CD8-positive, alpha-beta memory T cell (primary cell): ENCODE measurements at places on chromosomes 11 and 22.

DNA sequence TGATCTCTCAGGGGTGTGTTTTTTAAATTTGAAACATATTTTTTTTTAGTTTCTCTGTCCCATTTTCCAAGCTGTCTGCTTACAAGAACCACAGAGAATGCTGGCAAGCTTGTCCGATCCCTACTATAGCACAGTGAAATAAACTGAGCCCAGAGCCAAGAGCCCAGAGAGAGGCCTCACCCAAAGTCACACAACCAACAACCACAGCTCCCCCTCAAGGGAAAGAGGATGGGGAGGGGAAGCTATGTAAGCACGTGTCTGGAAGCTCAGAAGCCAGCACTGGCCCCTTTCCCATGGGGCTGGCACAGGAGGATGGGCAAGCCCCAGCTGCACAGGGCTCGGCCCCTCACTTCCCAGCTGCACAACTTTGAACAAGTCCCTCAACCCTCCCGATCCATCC is 3.2 kb upstream of the SART1 start:
- DNase-seq, result no peak

DNA sequence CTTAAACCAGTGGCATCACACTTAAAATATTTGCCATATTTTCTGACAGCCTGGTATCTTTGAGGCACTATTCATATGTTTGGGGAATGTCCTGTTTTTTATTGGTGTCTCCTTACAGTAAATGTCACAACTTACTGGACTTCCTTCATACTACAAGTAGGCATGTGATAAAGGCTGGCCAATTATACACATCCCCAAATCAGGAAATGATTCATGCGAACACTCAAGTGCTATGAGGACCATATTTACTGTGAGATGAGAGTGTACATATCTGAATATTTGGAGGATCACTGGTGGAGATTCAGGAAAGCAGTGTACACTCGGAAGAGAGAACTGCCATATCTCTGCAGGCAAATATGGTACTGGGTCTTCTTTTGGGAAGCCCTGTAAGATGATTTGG is 913.8 kb upstream of the CHORDC1 start:
- no peak for DNase-seq

- no peak for DNase-seq
Measured at GRCh38 chr22:31321421-31321820, 24.7 kb downstream of the PATZ1 start.

GRCh38 chr11:77559686-77560401 is 29.9 kb upstream of the AQP11 start:
- DNase-seq, result no peak

DNA sequence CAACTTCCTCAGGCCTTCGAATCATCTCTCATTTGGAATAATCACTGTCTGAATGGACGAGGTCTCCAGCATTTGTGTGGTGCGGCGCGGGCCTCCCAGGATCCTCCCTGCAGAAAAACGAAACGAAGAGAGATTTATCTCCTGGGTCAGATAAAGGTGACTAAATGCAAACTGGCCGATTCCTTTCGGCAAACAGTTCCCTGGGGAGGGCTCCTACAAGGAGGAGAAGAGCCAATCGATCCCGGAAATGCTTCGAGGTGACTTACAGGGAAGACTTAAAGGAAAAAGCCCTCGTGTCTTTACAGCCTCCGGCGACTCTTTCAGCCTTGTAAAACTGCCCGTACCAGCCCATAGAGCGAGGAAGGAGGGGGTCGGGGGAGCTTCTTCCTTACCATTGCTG is 126.5 kb downstream of the MIAT start:
- DNase-seq, result no peak

DNA sequence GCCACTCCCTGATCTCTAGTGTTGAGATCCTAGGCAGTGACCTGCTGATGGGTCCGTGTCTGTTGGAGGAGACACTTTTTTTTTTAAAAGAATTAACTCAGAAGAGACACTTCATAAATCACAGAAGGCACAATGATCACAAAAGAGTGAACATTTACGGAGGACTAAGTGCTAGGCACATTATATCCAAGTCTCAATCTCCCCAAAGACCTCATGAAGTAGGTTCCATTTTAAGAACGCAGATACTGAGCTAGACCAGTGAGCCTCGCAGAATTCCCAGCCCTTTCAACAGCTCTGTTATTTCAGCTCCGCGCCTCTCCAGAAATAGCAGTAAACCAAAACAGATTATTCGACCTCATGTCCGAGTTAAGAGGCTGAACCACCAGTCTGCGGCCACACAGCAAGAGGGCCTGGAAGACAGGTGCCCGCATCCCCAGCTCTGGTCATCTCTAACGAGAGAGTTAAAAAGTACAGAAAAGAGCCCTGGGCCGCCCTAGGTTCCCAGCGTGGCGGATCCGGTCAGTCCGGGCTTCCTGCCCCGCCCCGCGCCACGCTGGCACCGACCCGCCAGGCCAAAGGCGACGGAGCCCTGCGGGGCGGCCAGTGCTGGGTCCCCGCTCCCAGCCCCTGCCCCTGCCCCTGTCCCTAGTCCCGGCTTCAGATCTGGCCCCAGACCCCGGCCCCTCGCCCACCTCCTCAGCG is 612 bp downstream of the XBP1 start:
- DNase-seq, result peak; percentile 12

DNA sequence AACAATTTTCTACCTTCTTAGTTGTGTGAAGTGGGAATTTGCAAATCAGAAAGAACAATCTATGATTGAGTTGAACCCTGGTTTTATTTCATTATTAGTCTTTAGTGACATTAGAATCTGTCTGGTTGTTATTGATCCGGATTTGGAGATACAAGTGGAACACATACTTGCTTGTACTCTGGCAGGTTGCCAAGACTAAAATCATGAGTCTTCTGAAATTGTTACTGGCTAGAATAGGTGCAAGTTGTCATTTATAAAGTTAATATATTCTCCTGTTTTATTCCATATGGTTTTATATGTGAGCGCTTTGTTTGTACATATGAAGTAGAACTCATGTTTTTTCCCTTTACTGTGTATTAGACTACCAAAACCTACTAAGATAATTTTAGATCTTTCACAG is 23.0 kb downstream of the CCDC15 start:
- DNase-seq, result no peak

DNA sequence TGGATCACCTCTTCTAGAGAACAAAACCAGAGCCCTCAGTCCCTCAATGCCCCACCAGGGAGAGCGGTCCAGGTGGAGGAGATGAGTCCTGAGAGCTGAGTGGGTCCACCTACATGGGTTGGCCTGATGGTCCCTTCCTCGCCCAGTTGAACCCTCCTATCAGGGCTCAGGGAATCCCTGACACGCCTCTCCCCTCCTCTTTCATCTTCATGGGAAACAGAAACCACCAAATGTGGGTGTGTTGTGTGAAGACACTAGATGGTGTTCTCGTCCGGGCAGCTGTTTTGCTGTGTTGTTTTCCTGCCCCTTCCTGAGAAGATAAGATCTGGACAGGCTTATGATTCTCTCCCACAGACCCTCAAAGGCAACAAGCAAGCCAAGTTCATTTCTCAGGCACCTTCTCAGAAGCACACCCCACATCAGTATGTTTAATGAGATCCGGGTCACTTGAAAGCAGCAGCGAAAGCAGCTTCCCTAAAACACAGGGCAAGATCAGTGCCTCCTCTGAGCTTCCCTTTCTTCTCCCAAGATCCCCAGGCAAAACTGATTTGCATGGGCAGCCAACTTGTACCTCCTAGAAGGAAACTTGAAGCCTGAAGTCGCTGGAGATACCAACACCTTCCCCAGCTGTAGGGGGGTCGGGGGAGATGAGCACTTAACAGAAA is 35.3 kb upstream of the POU2AF1 start:
- no peak for DNase-seq

- no peak for DNase-seq
Measured at GRCh38 chr11:74755395-74755995, 6.8 kb downstream of the RNF169 start.

GRCh38 chr11:78147807-78148206 is 8.4 kb upstream of the ALG8 start:
- DNase-seq, result no peak

DNA sequence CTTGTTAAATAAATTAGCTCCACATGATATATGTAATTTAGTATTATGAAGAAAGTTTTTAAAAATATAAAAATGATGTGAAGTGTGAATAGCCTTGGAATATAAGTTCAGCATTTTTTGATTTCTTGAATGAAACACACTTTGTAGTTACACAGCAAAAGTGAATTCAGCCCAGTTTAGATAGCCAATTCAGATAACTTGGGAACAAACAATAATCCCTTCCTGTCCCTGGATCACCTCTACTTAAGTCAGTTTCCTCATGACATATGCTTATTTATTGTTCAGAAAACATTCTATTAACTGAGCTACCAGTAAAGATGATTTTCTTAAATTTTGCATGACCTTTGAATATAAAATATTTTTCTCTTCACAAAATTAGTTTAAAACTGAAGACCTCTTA is 107.4 kb downstream of the PGR start:
- DNase-seq, result no peak

- DNase-seq, result no peak
Measured at GRCh38 chr11:78161962-78162371, 22.5 kb upstream of the ALG8 start.

DNA sequence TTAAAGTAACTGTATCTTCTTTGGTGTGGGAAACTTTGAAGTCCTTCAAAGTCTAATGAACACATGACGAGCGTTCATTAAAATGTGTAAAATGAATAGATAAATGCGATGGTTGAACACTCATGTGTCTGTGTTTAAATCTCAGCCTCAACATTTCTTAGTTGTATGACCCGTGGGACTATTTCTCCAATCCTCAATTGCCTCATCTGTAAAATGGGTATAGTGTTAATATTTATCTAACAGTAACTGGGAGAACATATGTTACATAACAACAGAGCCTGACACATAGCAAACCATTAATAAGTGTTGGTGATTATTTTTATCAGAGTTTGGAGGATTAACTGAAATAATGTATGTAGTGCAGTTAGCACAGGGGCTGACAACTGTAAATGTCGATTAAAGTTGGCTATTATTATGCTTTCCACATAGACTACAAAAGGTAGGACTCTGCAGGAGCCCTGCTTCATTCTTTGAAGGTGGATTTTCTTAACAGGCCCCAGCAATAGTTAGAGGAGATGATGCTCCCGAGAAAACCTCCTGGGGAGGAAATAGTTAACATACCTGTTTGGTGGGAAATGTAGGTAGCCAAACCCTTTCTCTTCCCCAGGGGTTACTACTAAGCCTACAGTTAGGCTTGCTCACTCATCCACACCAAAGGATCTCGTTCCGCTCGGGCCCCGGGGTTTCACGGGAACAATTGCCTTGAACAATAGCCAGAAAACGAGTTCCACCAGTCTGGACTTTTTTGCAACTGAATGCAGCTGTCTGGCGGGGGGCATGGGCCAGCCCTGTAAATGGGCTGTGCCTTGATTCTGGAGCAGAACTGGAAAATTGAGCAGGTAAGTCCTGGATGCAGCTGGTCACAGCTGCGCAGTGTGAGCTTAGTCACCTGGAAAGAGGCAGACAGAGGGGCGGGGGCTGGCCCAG is 133.4 kb downstream of the DBX1 start:
- no peak for DNase-seq

DNA sequence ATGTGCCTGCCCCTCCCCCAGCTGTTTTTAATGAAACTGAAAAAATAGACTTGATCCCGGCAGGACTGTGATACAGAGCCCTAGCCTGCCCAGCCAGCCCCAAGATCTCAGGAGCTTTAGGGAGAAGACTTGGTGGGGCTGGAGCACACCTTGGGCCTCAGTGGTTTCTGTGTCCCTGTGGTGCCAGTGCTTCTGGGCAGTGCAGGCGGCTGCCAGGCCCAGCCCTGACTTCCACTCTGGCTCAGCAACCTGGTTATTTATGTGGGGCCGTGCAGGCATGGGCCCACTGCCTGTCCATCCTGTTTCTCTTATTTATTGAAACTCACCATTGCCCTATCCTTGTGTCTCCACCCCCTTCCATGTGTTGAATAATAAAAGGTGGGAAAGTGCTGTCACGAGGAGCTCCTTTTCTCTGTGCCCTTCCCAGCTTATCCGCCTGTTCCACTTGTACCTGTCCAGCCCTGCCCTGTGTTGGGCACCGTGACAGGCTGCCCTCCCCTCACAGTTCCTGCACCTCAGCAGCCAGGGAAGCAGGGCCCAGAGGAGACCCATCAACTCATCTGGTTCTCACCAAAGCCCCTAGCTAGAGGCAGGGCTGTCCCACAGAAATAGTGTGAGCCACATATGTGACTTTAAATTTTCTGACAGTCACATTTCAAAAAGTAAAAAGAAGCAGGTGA is 20.2 kb downstream of the RELT start:
- DNase-seq, result no peak

DNA sequence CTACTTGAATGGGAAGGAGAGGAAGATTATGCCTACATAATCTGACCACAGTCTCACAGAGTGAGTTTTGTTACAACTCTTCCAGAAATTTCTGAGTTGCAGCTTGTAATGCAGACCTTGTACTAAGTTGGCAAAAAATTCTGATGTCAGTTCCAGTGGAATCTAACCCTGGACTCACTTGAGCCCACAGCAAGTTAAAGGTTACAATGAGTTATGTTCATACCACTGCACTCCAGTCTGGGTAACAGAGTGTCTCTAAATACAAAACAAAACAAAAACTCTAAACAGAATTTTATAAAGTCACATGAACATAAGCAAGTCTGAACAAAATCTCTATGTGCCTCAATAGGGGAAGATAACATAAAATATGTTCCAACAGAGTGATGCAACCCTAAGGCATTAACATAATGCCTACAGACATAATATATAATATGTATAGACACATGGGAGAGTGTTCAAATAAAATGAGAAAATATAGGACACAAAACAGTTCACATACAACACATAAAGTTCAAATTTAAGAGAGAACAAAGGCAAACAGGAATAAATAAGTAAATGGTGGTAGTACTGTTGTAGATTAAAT is 1.1 kb downstream of the GLYAT start:
- no peak for DNase-seq

DNA sequence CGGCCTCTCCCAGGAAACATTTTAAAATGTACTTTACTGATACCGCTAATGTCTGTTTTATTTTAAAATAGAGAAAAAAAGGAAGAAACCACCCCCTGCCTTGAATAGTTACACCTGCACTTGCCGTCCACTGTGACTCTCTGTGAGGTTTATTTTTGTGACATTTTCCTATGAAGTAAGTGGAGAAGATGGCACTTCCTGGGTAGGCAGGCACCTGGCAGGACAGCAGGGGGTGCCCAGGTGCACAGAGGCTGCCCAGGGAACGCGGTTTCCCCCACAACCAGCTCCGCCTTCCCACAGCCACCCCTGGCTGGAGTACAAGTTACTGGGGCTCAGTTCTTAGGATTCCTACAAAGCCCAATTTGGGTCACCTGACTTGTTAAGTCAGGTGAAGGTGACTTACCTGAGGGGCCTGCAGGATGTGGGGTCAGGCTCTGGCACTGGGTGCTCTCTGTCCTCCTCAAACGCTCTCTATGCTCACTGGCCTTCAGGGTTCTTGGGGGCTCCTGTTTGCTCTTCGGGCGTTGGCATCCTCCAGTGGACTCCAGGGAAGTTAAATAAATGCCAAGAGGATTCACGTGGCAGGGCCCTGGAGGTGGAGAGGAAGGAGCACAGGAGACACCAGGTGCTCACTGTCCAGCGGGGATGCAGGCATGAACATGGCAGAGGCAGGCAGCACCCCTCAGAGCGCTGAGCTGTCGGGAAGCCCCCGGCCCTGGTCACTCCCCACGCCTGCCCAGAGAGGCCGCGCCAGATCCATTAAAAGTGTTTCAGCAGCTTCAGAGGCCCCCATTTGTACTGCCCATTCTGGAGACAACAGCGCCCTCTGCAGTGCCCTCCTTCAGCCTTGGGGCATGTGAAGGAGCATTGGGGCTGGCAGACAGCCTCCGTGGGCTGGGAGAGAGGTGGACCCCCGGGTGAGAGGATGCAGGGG is 1021.2 kb downstream of the TBC1D22A start:
- no peak for DNase-seq

GRCh38 chr11:82718307-82718706 is 15.4 kb downstream of the FAM181B start:
- DNase-seq, result no peak

- DNase-seq, result no peak
Measured at GRCh38 chr11:19199048-19199447, 2.7 kb downstream of the CSRP3 start.
